ENCODE measurements at places on chromosomes 4 and X. TPM values are rescaled to one million over a fixed set of nuclear protein-coding genes. Genes with fewer than 3 reads are reported as not detected.

The CPZ gene
- total RNA-seq: 28.8 TPM

The CLCN4 gene
- total RNA-seq: 11.2 TPM

DNA sequence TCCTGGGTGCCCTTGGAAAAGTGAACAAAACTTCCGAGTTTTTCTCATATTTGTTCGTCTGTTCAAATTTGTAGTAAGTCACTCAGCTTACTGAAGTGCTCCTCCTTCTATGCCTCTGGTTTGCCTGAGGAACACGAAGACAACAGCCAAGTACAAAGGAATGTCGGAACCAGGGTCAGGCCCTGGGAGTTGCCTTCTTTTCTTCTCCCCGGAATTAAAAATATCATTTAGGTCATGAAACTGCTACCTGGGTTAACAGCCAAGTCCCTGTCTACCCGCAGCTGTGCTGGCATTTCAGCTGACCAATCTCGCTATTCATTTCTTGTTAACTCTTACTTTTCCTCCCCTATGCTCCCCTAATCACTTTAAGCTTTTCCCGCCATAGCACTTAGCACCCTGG is 137.6 kb upstream of the TEX13D start:
- DNase-seq: no peak

- no peak for DNase-seq
Observed at GRCh38 chrX:78650906-78651437, 8.2 kb downstream of the RTL3 start.

- no peak for DNase-seq
Observed at GRCh38 chrX:119682019-119682989, 10.7 kb downstream of the SEPTIN6 start.

DNA sequence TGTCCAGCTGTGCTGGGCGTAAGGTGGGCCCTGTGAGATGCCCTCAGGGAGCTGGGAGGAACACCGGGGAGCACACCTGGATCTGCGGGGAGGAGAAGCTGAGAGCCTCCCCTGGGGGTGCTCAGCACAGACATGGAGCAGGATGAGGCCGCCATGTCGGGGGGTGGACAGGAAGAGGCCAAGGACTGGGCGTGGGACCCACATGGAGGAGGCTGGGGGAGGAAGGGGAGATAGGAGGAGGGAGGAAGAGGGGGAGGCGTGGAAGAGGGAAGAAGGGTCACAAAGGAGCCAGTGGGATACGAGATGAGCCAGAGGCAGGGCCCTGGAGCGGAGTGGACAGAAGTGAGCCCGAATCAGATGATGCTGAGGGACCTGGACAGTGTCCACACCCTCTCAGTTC is 66.3 kb downstream of the ZFYVE28 start:
- DNase-seq: no peak

DNA sequence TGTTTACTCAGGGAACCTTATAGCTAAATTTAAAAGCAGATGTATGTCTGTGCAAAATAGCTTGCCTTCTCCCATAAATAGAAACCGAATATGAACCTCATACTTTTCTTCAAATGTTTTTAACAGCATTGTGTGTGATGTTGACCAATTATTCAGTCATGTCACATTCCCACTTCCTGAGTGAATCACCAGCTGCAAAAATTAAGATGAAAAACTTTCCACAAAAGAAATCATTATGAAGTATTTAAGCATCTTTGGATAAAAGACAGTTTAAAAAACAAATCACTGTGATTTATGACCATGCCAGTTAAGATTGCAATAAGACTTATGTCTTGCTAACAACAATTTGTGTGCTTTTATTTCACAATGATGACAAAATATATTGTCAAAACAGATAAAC is 220.1 kb downstream of the PDGFC start:
- DNase-seq: no peak

- DNase-seq: no peak
Observed at GRCh38 chr4:1200425-1201035, 28.1 kb upstream of the SPON2 start.

GRCh38 chr4:4603592-4603991 is 61.7 kb upstream of the STX18 start:
- no peak for DNase-seq

The MTNR1A gene
- total RNA-seq: 0.50 TPM

- DNase-seq: no peak
Observed at GRCh38 chrX:119646515-119646914, 40.3 kb upstream of the NKRF start.

The LDB2 gene
- total RNA-seq: 57.0 TPM

The FAM3A gene
- 16.2 TPM for total RNA-seq

DNA sequence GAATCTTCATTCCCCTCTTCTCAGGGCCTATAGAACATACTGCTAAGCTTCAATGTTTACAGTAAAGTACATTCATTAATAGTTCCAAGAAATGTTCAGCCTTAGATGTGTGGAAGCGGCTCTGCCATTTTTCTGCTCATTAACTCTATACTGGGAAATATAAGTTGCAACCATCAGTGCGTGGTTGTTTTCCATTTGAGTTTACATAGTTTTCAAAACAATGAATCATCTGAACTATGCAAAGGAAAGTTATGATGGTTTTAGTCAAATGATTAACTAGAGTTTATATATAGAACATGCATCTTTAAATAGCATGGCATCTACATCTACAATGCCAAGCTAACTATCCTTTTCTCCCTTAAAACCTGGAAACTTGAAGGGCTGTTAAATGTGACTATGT is 29.6 kb downstream of the LEF1 start:
- no peak for DNase-seq

The TMEM144 gene
- 1.6 TPM for total RNA-seq

DNA sequence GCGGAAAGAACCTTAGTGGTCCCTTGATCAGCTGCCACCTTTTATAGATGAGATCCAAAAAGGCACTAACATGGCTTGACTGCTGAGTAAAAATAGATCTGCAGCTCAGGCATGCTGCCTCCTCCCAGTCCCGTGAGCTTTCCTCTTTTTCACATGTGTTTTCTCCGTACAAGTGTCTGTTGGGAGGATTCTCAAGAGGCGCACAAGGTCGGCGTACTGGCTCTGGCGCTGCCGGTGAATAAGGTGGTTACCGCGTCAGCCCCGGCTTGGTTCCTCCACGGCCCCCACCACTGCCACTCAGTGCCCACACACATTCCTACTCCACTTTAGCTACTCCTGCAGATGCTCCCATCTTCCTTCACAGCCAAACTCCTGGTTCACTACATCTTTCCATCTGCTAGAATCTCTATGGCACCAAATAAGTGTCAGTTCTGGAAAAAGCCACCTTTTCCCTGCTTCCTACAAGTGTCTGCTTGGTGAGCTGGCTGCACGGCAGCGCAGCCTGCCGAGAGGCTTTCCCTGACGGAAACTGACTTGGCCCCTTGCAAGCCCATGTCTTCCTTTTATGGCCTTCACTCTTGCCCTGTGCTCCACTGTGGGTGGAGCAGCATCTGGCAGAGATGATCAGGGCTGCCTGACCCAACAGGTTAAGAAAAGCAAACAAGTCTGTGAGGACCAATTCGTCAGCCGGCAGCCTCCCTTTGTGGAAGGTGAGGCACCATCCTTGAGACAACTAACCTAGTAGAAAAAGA is 99.8 kb downstream of the KLHL8 start:
- DNase-seq: no peak

GRCh38 chr4:79676705-79677104 is 268.7 kb upstream of the GK2 start:
- no peak for DNase-seq

DNA sequence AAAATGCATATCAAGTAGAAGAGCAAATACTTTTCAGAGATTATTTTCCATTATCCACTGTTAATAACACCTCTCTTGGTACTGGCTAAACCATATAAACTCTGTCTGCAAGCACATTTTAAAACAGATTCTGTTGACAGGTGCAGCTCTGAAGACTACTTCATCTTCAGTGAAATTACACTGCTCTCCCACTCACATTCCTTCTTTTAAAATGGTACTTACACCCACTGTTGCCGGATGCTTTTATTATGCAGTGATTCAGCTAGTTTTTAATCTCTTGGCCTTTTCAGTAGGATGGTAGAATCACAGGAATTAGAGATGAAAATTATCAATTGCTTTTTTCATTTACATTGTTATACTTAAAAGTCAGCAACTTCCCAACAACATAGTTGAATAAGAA is 381.6 kb downstream of the GASK1B start:
- no peak for DNase-seq

The TAF7L gene
- total RNA-seq: not detected

Data from H1 (cell line).